ENCODE measurements at places on chromosomes 5 and 9.

GRCh38 chr9:76912636-76913275, 6.8 kb upstream of the PRUNE2 start:
- peak; percentile 18 for DNase-seq

GRCh38 chr5:167452136-167452535, 839.3 kb upstream of the WWC1 start:
- DNase-seq = no peak

- DNase-seq = no peak
Measured at GRCh38 chr9:120937596-120937995, 11.0 kb upstream of the TRAF1 start.

- DNase-seq = no peak
Measured at GRCh38 chr5:55063220-55063863, 39.1 kb upstream of the GZMA start.

GRCh38 chr9:19101203-19101602, 1.5 kb downstream of the HAUS6 start:
- no peak for DNase-seq

DNA sequence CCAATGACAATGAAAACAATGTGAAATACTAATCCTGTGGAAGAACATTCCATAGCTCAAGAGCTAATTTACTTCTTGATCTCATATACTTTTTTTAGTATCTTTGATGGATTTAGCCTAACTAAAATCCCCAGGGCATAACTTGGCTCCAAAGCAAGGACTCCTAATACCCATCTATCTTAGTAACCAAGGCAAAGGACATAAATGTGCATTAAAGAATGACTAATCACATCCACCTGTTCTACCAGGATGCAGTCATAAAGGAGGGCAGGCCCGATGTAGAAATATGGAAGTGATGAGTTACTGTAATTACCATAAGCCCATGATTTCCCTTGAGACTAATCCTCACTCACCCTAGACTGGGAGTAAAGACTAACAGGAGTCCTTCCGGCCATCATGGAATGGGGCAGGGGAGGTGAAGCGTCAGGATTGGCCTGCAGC, 56.9 kb downstream of the KIF24 start:
- no peak for DNase-seq

GRCh38 chr9:116378873-116379272, 225.3 kb downstream of the PAPPA start:
- DNase-seq = no peak

DNA sequence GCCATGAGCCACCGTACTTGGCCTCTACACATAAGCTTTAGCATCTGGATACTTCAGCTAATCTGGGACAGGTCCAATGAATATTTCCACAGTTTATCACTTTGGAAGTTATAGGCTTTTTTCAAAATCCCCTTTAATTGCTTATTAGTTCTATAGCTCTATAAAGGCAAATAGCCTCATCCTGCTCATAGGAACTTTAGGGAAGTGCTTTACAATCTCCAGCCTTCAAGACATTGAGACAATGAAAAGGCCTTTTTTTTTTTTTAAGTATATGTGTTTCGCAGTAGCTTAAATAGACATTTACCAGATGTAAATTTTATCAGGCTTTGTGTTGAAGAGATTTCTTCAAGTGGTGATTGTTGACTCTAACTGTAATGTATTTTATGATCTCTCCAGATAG, 224.2 kb downstream of the ARL15 start:
- DNase-seq = no peak

GRCh38 chr9:14345354-14346230, 31.7 kb upstream of the NFIB start:
- no peak for DNase-seq

DNA sequence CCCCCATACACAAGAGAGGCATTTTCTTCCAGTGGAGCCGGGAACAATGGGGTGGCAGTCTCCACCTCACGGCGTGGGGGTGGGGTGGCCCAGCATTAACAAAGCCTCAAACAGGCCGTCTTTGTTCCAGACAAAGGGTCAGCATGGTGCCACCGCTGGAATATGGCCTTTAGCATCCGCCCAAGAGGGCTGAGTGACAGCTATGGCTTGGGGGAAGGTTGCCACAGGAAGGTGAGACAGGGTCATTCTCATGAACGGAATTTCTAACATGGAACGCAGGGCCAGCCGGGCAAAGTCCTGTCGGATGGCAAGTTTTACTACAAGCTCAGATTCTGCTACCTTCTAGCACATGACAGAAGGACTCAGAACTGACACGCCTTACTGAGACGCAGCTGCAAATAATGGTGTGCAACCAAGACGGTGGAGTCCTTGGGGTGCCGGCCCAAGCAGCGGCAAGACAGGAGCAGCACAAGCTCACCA, 64.0 kb downstream of the OTULIN start:
- DNase-seq = no peak

DNA sequence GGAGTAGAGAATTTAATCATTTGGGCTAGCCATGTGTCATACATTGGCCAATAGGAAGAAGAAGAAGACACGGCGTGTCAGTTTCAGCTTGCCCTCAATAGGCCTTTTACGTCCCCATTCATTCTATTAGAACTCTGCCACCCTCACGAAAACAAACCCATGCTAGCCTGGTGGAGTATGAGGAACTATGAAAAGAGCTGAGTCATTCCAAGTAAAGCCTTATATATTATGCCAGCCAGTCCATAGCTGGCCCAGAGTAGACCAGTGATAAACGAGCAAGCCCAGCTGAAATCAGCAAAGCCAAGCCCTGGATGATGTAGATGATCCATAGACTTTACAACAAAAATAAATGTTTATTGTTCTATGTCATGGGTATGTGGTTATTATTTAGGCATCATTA, 895.1 kb downstream of the TLE1 start:
- no peak for DNase-seq

DNA sequence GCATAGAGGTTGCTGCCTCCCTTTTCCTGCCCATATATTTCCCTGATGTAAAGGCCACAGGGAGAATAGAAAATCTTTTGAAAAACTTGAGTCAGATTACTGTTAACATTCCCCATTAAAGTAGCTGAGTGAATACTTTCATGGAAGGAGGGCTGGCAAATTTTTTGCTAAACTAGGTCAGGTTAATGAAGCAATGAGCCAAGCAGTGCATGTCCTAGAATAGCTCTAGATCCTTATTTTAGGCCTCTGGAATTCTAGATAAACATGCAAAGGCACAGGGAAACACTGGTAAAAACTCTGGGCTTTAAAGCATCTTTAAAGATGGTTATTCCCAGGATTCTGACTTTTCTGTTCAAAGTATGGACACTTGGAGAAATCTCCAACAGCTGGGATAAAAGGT, 27.9 kb downstream of the TTC1 start:
- no peak for DNase-seq

DNA sequence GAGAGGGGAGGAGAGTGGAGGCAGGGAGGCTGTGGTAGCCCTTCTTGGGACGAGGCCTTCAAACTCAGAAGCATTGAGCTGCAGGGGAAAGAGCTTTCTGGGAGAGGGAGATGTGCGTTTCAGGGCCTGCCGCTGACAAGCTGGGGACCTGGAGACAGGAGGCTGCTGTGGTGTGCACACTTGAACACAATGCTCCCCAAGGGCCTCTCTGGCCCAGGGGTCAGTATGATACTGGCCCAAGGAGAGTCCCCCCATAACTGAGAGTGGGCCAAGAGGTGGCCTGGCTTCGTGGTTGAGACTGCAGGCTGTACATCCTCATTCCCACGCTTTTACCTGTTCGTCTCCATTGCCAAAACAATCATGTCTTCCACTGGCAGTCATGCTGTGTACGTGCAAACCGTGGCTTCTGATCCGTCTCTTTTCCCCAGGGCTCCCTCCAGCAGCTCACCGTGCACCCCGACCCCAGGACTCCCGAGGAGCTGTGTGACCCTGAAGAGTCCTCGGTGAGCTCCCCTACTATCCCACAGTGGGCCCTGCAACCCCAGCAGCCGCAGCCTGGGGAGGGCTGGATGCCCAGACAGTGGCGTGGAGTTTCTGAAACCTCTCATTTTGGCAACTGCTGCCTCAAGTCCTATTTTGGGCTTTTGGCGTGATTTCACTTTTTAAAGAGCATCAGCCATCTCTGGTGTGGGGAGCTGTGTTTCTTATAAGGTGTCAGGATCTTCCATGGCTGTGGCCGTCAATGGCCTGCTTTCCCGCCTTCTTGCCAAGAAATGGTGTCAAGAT, 43.4 kb downstream of the COL15A1 start:
- DNase-seq = no peak

GRCh38 chr5:122107016-122107415, 22.3 kb upstream of the ZNF474 start:
- no peak for DNase-seq

DNA sequence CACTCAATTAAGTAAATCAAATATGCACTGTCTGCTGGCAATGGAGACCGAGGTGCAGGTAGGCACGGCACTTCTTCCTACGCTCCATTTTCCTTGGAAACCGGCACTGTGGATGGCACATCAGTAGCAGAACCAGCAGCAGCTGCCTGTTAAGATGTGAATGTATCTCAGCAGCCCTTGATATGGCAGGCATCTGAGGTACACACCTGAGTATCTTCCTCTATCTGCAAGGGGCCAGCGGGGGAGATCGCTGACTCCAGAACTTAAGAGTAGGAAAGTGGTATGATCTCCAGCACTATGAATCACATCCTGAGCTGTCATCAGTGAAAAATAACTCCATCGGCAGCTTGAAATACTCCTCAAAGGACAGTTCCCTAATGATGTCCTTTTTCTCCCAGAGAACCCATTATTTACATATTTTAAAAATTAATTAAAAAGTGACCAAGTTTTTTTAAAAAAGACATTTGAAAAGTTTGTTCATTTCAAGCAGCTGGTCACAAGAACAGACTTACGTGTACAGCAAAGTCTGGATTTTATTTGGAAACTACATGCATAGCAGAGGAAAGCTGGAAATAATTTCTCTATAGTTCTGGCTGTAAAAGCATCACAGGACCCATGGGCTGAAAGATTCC, 97.1 kb downstream of the ADAMTS12 start:
- no peak for DNase-seq

DNA sequence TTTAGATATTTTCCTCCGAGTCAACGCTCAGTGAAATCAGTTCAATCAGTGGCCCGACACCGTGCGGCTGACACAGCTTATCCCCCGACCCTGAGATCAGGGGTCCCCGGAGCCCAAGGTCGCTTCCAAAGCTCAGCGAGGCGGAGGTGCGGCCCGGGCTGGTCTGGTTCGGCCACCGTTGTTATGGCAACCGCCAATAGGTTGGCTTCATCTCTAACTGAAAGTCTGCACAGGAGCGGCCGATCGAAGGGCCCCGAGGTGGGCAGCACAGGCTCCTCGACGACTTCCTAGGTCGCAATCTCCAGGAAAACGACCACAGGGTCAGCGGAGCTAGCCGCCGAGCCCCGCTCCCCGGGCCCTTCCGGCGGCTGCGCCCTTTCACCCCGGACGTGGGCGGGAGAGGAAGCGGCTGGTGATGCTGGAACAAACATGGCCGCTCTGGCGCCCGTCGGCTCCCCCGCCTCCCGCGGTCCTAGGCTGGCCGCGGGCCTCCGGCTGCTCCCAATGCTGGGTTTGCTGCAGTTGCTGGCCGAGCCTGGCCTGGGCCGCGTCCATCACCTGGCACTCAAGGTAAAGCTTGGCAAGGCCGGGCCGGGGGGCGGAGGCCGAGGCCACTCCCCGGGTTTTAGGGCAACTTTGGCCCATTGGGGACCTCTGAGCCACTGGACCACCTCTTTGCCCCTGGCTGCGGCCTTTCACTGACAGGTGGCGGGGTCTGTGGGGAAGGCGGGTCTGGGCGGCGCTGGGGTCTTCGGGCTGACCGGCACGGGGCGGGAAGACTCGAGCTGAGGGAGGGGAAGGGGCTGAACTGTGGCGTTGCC, at the start of gene GPR107:
TSS of gene GPR107 (plus strand) at position 403 of the 821 bp plus-strand sequence. CDS start at position 430, 27 bp downstream.
- peak; percentile 71 for DNase-seq

DNA sequence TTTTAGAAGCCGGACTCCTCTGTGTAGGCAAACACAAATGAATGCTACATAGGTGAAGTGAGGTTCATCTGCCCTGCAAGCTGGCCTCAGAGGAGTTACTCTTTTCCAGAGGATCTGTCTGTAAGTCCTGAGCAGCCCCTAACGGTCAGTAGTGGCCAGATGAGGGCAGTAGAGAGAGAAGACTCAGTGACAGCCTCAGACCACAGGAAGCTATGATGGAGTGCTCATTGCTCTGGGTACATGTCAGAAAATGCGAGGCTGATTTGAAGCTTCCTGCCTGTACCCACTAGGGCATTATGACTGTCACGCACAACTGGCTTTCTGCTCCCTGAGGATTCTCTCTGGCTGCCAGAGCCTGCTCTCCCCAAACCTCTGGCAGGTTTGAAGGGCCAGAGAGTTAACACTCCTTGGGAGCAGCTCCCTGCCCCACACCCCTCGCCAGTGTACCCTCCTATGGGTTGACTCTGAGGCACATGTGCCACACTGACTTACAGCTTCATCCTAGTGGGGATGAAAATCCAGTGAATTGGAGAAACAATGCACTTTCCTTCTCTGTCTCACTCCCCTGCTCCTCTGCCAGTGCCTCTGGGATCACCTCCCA, 141.5 kb downstream of the GABRG2 start:
- peak; percentile 58 for DNase-seq

GRCh38 chr5:98517560-98518366, 255.7 kb upstream of the RGMB start:
- no peak for DNase-seq

- no peak for DNase-seq
Measured at GRCh38 chr9:75186767-75187380, 98.6 kb downstream of the OSTF1 start.

DNA sequence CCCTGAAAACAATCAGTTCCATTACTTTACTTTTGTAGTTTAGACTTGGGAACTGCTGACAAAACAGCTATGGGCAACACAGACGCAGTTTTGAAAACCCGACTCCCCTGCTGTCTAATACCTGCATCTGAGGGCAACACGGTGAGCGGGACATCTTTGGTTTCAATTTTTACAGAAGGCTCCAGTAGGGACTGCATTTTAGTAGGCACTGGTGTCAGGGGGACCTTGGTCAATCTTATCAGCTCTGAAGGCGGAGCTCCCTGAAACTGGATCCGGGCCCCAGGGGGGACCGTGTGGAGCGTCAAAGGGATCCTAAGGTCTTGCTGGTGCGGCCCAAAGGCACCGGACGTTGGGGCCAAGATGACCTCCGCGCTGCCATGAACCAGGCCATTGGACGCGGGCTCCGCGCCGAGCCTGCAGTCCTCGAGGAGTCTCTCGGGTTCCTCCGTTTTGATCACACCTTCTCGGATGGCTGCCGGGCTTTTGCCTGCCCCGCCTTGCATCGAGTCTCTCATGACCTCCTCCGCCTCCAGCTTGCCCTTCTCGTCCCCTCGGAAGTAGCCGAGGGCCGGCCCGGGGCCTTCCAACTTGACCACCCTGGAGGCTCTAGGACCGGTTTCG, 1.1 kb downstream of the SOX30 start:
- DNase-seq = no peak

GRCh38 chr9:136316271-136316751, 11.0 kb upstream of the GPSM1 start:
- no peak for DNase-seq

GRCh38 chr9:117963493-117964090, 259.4 kb downstream of the TLR4 start:
- DNase-seq = no peak

DNA sequence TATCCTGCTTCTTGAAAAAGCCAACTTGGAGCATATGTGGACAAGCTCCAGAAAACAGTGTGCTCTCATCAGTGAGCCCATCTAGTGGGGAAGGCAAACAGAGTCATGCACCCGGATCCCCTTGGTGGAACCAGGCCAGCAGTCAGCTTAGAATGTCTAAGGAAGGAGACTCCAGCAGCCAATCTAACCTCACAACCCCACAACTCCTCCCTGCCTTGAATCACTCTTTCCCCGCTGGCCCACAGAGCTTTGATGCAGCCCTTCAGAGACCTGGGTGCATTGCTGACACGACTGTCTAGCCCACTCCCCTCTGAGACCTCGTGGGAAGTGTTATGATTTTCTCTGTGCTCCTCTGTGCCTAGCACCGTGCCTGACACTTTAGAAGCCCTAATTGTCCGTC, 623.7 kb downstream of the BNC2 start:
- DNase-seq = no peak

All from HL-60 (cell line).